ENCODE measurements at places on chromosomes 12 and 14.

- no peak for DNase-seq
Observed at GRCh38 chr14:56858422-56858821, 48.1 kb upstream of the OTX2 start.

DNA sequence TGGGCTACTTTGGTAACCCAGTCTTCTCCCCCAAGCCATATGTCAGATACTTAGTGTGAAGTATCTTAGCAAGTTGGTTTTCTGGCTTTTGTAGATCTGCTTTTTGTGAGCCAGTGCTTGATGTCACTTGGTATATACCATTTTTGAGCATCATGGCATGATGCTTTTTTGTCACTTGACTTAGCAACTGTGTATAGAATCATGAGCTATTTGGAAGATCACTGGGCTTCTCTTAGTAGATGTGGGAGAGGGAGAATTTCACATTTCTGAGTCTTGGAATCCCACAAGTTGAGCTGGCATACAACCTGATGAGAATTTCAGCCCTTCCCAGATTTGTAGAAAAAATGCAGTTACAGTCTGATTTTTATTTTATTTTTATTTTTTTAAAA, 24.9 kb downstream of the AEBP2 start:
- DNase-seq = no peak

GRCh38 chr14:89813617-89814031, 140.9 kb downstream of the EFCAB11 start:
- DNase-seq = no peak

- DNase-seq = no peak
Observed at GRCh38 chr14:61619494-61619893, 75.8 kb upstream of the HIF1A start.

- DNase-seq = no peak
Observed at GRCh38 chr14:93005135-93005813, 82.3 kb downstream of the CHGA start.

- DNase-seq = no peak
Observed at GRCh38 chr14:59060841-59061240, 127.6 kb upstream of the DAAM1 start.

DNA sequence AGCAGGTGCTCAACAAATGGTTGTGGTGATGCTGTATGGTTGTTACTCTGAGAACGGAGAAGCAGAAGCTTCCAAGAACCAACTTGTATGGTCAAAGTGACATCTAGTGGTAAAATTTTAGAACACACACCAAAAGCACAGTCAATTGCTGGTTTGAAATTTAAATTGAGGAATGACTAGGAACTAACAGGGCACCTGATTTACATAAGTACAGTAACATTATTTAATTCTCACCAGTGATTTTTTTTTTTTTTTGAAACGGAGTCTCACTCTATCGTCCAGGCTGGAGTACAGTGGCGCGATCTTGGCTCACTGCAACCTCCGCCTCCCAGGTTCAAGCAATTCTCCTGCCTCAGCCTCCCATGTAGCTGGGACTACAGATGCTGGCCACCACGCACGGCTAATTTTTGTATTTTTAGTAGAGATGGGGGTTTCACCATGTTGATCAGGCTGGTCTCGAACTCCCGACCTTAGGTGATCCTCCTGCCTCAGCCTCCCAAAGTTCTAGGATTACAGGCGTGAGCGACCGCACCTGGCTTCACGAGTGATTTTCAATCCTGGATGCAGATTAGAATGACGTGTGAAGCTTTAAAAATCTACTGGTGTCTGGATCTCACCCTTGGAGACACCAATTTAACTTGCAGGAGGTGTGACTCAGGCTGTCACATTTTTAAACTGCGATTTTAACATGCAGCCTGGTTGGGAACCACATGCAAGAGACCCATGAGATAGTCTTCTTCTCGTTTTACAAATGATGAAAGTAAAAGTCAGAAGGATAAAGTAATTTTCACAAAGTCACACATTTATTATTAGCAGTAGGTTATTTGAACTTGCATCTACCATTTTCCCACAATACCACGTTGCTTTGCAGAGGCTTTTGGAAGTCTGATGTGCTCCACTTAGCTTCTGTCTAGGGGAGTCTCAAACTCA, 14.1 kb upstream of the NUMB start:
- peak; percentile 43 for DNase-seq

DNA sequence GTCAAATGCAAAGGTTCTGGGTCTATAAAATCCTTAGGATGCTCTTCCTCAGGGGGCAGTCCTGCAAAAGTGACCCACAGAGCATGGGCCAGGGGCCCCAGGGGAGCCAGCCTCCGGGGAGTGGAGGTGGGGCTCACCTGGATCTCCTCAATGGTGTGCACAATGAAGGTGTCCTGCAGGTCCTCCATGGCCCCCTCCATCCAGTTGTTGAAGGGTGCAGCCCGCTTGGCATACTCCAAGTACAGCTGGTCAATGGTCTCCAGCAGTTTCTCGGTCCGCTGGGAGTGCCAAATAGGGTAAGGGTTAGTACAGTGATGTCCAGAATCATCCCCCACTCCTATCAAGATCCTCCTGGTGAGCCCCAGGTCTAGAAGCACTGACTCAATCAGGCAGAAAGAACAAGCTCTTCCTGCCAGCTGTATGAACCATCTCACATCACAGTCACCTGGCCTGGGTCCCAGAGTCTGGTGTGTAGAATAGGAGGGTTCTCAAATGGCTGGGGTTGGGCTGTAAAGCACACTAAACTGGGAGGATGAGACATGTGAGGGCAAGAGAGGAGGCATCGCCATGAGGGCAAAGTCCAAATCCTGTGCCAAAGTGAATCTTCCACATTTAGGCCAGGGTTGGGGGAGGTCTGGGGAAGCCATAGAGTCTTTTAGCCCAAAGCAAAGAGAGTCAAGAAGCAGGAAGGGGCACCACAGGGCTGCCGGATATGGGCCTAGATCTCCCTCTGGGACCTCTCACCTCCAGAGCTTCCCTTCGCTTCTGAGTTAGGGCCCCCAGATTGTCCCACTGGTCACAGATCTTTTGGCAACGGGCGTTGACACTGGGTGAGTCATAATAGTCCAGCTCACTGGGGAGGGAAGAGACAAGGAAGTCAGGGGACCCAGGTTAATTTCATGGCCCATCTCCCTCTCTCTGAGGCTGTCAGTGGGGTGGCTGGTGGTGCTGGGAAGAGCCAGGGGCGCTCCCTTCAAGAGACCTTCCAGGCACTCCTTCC, 91.5 kb upstream of the ZFP36L1 start:
- DNase-seq = no peak

GRCh38 chr12:106519607-106520021, 63.2 kb upstream of the RFX4 start:
- DNase-seq = no peak

DNA sequence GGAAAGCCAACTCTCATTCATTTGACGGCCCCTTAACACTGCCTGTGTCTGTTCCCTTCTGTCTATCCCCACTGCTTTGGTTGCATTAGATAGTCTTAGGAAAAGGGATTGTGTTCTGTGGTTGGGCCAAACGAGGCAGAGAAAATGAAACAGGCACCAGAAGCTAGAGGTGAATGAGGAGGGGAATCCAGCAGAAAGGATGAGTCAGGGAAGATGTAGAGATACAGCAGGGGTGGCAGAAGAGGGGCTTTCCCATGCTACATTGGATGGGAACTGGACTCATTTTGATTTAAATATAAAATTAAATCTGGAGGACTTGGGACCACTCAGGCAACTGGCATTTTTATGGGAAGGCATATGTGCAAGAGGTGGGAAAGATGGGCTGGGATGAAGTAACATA, 43.3 kb downstream of the OTOGL start:
- DNase-seq = no peak

DNA sequence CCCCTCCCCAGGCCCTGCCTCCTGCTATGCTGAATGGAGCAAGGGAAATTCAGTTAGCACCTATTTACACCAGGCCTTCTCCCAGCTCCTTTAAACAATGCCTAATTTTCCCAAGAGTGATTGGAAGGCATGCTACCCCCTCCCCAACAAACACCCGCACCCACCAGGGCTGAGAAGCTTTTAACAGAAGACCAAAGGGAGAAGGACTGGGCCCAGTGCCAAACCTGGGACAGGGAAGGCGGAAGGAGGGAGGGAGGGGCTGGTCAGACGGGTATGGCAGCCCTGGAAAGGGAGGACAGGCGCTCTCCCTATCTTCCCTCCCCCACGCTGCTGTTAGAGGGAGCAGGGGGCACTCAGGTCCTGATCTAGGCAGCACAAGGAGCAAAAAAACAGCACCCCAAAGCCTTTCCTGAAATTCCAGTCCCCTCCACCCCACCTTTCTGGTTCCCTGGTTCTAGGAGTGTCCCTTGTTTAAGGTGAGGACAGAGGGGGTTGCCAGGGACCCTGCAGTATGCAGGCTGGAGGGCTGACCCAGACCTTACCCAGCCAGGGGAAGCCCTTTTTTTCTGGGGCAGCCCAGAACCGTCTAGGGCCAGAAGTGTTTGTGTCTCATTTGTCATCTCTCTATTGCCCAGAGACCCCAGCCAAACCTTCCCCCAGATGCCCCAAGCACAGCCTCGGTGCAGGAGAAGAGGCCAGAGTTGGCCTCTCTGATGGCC, 2.4 kb upstream of the KRT8 start:
- DNase-seq = no peak

DNA sequence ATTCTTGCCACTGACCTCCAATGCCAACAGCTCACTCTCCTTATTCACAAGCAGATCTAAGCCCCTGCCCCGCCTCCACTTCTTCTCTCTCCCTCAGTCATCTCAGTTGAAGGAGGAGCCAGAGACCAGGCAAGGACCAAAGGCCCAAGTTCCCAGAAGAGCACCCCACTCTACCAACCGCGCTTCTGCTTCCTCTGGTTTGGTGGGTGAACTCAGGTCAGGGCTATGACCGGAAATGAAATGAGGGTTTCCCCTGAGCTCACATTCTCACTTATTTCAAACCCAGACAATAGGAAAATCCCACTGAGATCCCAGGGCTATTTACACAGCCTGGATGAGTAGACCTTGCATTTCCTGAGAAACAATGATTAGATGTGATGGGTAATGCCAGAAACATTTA, 9.9 kb downstream of the DPF3 start:
- no peak for DNase-seq

DNA sequence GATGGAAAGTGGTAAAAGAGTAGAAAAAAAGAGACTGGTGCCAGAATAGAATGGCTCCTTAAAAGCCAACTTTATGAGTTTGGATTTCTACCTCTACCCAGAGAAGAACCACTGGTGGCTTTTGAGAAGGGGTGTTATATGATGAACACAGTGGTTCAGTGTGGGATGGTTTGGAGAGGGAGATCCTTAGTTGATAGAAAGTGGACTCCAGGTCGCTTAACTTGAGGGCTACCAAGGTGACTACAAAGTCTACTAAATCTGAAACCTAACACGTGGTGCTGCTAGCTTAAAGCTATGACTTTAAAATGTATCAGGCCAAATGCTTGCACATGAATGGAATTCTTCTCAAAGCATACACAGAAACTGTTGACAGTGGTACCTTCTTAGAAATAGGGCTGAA, 8.4 kb downstream of the SPTB start:
- no peak for DNase-seq

- no peak for DNase-seq
Observed at GRCh38 chr12:124008595-124008994, 35.6 kb downstream of the ZNF664 start.

GRCh38 chr12:96483116-96483515, 6.3 kb upstream of the CFAP54 start:
- DNase-seq = no peak

GRCh38 chr14:89915114-89915878, 39.2 kb downstream of the EFCAB11 start:
- no peak for DNase-seq

GRCh38 chr14:22994762-22995275, 12.5 kb upstream of the AJUBA start:
- no peak for DNase-seq

GRCh38 chr12:131494216-131494615, 216.7 kb upstream of the SFSWAP start:
- DNase-seq = no peak

Measured in NCI-H1436 treated with DMSO at 0.1 percent for 48 hours (cell line).